ENCODE measurements at places on chromosomes 2 and 18.

GRCh38 chr18:59357928-59358327, 1.1 kb downstream of the LMAN1 start:
- H3K4me3 ChIP-seq, result peak overlapping the region; percentile 85
- H3K4me1 ChIP-seq, result peaks cover 23% of the 10 kb centered on the region
- DNase-seq, result no peak
- H3K27me3 ChIP-seq, result no peaks in the 10 kb centered on the region

DNA sequence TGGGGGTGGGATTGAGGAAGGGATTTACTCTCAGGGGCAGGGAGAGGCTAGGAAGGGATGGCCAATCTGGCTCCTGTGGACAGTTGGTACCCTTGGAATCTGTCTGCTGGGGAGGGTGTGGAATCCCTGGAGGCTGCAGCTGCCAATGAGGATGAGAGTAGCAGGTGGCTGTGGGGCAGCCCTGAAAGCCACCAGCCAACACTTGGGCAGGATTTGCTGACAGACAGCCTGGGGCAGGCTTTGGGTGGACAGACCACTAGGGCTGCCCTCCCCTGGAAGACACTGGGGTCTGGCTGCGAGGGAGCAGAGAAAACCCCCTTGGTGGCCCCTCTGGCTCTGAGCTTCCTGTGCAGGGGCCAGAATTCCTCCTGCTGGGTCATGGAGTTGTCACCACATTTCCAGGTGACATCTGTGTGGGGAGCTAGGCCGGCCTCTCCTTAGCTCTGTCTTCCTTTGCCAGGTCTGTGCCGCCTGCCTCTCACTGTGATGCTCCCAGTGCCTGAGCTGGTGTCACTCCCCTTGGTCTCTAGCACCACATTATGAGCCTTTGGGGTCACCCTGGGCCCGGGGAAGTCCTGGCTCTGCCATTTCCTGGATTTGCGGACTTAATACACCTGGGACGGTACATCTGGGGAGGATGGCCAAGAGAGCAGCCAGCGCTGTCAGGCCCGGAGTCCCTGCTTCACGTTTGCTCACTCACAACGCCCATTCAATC, 13.4 kb upstream of the ARHGEF4 start:
- peaks cover 10% of the 10 kb centered on the region for H3K36me3 ChIP-seq
- DNase-seq, result no peak
- H3K4me3 ChIP-seq, result no peak overlapping the region
- H3K4me1 ChIP-seq, result peaks cover 12% of the 10 kb centered on the region
- H3K27ac ChIP-seq, result peak overlapping the region; percentile 96
- no peaks in the 10 kb centered on the region for H3K27me3 ChIP-seq

GRCh38 chr2:111945444-111946293, 47.3 kb downstream of the MERTK start:
- H3K4me1 ChIP-seq, result no peaks in the 10 kb centered on the region
- DNase-seq, result no peak
- H3K4me3 ChIP-seq, result no peak overlapping the region
- no peaks in the 10 kb centered on the region for H3K36me3 ChIP-seq
- no peak overlapping the region for H3K27ac ChIP-seq

DNA sequence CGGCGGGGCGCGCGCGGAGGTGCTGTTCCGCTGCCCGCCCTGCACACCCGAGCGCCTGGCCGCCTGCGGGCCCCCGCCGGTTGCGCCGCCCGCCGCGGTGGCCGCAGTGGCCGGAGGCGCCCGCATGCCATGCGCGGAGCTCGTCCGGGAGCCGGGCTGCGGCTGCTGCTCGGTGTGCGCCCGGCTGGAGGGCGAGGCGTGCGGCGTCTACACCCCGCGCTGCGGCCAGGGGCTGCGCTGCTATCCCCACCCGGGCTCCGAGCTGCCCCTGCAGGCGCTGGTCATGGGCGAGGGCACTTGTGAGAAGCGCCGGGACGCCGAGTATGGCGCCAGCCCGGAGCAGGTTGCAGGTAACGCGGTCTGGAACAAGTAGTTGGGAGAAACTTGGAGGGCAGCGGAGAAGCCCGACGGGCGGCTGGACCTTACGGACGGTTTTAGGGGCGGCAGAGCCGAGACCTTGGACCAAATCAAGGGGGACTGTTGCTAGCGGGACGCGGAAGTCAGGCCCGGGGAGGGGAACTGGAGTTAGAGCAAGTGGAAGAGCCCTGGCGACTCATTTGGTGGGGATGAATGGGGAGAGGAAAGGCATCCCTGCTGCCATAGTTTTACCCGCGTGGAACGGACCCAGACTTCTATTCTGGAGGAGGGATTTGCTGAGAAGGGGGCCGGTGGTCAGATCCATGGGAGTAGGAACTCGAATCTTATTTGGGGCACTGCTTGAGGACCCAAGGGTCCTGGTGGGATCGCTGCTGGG, 573 bp downstream of the IGFBP2 start:
- H3K36me3 ChIP-seq, result no peaks in the 10 kb centered on the region
- H3K27ac ChIP-seq, result peak overlapping the region; percentile 62
- H3K4me3 ChIP-seq, result peak overlapping the region; percentile 71
- peaks cover 14% of the 10 kb centered on the region for H3K4me1 ChIP-seq
- H3K27me3 ChIP-seq, result peaks cover 83% of the 10 kb centered on the region
- no peak for DNase-seq

DNA sequence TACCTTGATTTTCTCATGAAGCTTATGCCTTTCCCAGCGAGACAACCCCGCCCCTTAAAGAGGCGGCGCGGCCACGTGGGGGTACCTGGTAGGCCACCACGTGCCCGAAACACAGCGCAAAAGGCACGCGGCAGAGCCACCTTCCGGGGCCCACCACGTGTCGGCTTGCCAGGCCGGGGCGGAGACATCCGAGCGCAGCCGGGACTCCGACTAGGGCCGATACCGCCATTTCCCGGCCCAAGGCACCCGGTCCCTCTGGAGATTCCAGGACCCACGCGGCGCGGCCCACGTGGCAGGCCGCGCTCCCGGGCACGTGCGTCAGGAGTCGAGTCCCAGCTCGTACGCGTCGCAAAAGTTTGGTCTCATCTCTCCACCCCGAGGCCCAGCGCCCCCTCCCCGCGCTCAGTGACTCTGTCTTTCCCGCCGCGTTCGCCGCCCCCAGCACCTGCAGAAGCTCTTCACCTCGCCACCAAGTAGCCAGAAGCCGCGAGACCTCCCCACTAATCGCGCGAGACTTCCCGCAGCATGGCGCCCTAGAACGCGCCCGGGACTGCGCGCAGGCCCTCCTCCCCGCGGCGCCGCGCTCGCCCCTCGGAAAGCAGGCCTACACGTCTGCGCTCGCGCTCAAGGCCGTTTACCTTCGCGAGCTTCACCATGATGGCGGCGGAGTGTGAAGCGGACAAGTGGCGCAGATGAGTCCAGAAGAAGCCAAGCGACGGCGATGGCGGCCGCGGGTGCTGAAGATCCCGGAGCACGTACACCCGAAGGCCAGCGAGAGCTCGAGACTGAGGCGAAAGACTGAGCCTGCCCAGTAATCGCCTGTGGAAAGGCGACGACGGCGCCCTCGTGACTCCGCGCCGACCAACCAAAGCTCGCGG, at the start of gene NCL:
Gene NCL (minus strand): TSS at position 787 of the 878 bp plus-strand sequence. CDS start 131 bp downstream, at position 656.
- H3K4me3 ChIP-seq, result peak within 1 kb of the TSS; percentile 90
- H3K36me3 ChIP-seq, result peaks cover 54% of the 10 kb centered on the region
- H3K27me3 ChIP-seq, result no peaks in the 10 kb centered on the region
- H3K4me1 ChIP-seq, result peaks cover 47% of the 10 kb centered on the region

GRCh38 chr2:161980976-161981375, 93.0 kb downstream of the DPP4 start:
- H3K27me3 ChIP-seq, result no peaks in the 10 kb centered on the region
- no peak overlapping the region for H3K4me3 ChIP-seq
- no peak for DNase-seq
- H3K36me3 ChIP-seq, result no peaks in the 10 kb centered on the region
- H3K4me1 ChIP-seq, result peaks cover 4% of the 10 kb centered on the region

- peaks cover 85% of the 10 kb centered on the region for H3K27me3 ChIP-seq
- no peaks in the 10 kb centered on the region for H3K4me1 ChIP-seq
- no peaks in the 10 kb centered on the region for H3K36me3 ChIP-seq
- no peak overlapping the region for H3K27ac ChIP-seq
- DNase-seq, result no peak
Measured at GRCh38 chr2:105556366-105556765, 157.5 kb upstream of the FHL2 start.

DNA sequence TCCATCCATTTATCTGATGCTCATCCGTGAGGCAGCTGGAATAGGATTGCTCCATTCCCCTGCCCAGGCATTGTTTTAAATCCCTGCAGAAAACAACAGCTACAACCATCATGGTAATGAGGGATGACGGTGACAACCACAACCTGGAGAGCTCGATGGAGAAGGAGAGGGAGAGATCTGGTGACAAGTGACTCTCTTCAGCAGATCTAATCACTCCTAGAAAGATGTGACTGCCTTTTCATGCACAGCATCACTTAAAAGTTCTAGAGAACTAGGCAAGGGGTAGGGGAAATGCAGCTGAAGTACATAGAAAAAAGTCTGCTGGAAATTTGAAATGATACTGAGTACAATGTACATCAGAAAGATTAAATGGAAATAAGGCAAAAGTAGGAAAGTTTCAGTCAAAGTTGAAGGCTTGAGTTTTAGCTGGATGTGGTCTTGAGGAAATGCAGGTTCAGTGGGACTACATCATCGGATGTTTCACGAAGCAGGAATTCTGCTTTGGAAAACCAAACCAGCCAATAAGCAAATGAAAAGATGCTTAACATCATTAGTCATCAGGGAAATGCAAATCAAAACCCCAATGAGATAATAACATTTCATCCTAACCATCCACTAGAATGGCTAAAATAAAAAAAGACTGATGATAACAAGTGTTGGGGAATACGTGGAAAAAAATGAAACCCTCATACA, 6.8 kb upstream of the ARHGAP25 start:
- H3K4me3 ChIP-seq, result peak overlapping the region; percentile 52
- no peaks in the 10 kb centered on the region for H3K36me3 ChIP-seq
- DNase-seq, result no peak
- peak overlapping the region; percentile 83 for H3K27ac ChIP-seq

Measured in central memory CD8-positive, alpha-beta T cell (primary cell).